ENCODE measurements at places on chromosomes 2 and 18.

DNA sequence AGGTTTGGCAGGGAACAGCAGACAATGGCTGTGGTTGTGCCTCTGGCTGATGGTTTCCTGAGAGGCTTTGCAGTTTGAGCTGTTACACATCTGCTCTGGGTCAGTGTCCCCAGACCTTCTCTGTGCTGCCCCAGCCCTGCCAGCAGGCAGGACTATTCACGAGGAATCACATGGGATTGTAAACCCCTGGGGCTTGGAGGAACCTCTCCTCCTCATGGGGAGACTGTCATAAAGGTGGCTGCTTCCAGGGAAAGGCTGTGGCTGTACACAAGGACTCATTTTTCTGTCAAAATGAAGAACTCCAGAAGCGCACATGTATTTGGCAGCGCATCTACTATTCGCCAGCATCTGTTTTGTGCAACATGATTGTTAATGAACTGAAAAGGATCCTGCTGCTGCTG lies 142.6 kb upstream of the CYP1B1 start:
- DNase-seq: no peak

DNA sequence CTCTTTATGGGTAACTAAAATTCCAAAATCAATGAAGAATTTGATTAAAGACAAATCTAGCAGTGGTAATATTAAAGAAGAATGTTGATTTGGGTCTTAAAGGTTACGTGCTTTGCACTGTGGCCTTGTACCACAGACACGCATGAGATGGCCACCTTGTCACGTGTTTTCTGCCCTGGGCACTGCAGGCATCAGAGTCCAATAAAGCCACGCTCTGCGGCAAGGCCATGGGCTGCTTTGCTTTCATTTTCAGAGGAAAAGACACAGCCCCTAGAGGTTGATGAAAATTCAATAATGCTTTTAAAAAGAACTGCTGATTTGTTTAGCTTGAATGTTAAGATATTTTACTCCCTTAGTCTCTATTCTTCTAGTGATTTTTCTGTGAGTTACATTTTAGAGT lies 30.4 kb downstream of the AOX1 start:
- DNase-seq: no peak

- peak; percentile 87 for DNase-seq
Measured at GRCh38 chr18:22551536-22552151, 133.9 kb upstream of the CTAGE1 start.

- no peak for DNase-seq
Measured at GRCh38 chr2:70388813-70389212, 86.9 kb upstream of the FAM136A start.

DNA sequence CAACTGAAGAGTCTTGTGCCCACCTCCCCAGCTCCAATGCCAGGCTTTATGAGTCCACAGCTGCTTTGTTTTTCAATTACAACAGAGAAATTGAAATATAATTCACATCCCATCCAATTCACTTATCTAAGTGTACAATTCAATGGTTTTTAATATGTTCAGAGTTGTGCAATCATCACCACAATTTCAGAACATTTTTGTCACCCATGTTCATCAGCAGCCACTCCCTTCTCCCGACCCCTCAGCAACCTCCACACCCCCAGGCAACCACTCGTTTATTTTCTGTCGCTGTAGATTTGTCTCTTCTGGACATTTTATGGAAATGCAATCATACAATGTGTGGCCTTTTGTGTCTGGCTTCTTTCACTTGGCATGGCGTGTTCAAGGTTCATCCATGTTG lies 23.3 kb downstream of the INHBB start:
- DNase-seq: no peak

GRCh38 chr2:113232740-113233139 lies 46.0 kb downstream of the PAX8 start:
- DNase-seq: no peak

DNA sequence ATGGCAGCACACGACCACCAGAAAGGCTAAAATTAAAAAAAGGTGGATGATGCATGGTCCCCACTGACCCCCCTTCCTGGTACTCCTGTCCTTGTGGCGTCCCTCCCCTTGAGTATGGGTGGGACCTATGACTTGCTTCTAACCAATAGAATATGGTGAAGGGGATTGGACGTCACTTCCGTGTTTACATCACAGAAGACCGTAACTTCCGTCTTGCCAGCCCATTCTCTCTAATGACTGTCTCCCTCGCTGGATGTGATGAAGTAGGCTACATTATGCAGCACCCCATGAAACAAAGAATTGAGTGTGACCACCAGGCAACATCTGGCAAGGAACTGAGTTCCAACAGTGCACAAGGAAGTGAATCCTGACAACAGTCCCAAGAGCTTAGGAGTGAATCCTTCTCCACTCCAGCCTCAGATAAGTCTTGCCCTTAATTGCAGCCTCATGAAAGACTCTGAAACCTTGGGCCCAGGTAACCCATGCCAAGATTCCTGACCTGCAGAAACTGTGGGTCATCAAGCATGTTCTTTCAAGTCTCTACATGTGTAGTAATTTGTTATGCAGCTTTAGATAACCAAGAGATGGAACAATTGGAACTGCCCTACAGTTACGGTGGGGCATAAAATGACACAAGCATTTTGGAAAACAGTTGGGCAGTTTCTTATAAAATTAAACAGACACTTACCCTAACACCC lies 80.1 kb upstream of the NPAS2 start:
- DNase-seq: no peak

- DNase-seq: no peak
Measured at GRCh38 chr2:70850925-70851324, 15.3 kb upstream of the CD207 start.

DNA sequence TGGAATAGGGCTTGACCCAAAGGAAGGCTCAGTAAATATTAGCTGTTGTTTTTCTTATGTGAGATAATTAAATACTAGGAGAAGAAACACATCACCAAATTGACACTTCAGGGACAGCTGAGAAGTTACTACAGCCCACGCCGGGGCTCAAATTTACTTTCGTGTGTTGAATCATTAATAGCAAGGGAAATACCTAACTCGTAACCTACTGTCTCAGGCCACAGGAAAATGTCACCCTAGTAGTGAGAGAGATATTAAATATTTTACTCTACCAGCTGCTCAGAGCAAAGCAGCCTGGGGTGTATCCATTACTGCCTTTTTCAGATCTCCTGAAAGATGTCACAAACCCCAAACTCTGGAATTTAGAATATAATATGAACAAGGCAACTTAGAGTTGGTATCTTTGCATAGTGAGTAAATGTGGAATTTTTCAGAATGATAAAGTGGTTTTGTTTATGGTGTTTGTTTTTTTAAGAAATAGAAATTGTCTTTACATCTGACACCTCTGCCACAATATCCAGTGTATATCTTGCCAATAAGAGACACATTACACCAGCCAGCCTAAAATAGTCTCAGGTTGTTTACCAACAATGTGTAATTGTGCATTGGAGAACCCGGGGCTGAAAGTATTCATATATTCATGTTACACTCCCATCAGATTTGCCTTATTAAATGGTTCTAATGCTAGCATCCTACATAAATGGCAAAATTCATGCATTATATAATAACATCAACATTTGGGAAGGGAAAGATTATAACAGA lies 48.4 kb downstream of the ATP8B1 start:
- DNase-seq: peak; percentile 32

- no peak for DNase-seq
Measured at GRCh38 chr2:9779596-9780264, 63.5 kb upstream of the TAF1B start.

- no peak for DNase-seq
Measured at GRCh38 chr18:46222093-46222492, 117.9 kb downstream of the HAUS1 start.

DNA sequence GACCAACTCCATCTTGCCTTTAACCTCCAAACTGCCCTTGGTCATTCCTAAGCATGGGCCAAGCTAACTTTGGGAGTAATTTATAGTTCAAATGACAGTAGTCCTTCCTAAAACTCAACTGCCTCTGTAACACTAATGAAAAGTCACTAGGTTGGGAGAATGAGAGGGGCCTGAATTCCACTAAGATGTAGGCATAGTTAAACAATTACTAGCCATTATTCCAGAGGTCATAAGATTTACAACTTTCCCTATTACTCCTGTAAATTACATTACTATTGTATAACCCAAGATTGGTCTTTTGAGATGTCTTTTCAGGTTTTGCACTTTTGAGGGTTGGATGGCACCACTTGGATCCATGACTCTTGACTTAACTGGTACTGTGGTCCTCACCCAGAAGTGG lies 94.6 kb downstream of the SPP2 start:
- DNase-seq: no peak

DNA sequence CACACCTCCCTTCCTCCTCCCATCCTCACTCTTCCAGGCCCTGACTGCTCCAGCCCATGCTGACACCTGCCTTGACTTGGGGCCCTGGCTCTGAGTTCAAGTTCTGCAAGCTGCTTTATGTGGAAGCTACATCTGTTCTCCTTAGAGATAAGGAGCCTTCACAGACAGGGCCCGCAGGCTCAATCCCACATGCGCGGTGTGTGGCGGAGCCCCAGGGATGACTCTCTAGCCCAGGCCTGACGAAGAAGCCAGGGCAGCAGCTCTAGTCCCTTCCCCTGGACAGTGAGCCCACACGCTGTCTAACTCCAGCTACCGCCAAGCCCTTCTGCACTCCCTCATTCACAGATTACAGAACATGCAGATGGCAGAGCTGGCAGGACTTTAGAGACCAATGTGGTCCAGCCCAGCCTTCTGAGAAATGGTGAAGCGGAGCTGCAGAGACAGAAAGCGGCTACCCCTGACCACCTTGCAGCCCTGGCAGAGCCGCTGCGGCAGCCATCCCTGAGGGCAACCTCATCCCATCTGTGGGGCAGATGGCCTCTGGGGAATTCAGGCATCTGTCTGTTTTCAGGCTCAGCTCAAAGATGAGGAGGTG lies 304.3 kb downstream of the CELF4 start:
- DNase-seq: no peak

GRCh38 chr2:229179628-229180027 lies 91.5 kb downstream of the PID1 start:
- no peak for DNase-seq

GRCh38 chr2:162244541-162245031 lies 1.3 kb upstream of the FAP start:
- peak; percentile 69 for DNase-seq

GRCh38 chr2:152552888-152553287 lies 164.4 kb downstream of the PRPF40A start:
- DNase-seq: no peak

DNA sequence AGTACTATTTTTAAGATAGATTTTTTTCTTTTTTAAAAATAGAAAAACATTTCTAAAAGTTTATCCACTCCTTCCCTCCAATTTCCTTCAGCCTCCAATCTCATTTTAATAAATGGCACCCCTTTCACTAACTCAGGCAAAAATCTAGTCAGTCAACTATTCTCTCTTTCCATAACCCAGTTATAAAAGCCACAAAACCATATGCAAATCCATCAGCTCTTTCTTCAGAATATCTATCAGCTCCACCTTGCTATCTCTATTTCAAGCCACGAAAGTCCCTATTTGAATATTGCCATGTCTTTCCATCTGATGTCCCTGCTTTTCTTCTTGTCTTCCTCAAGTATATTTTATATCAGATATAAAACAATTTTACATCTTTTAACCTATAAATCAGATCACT lies 397.1 kb downstream of the ERBB4 start:
- no peak for DNase-seq

DNA sequence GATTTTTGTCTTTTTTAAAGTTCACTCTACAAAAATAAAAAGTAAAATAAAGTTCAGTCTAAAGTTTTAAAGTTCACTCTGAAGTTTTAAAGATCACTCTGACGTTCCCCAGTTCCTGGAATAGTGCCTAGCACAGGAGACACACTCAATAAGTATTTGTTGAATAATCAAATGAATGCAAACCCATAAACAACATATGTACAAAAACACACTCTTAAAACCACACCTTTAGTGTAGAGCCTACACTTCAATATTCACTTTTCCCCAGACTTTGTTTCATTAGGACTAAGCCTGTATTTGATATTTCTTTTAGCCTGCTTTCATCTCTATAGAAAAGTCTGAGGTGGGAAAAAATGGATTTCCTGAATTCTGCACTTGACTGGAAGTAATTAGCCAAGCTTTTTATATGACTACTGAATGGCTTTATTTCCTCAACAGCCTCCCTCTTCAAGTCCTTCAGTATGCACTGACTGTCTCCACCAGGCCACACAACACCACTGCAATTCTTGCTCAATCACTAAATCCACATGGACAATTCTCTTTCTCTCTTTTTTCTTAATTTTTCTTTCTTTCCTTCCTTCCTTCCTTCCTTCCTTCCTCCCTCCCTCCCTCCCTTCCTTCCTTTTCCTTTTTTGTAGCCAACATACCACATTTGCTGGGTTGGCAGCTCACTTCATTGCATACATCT lies 104.6 kb downstream of the SS18 start:
- DNase-seq: no peak

- DNase-seq: no peak
Measured at GRCh38 chr2:200428961-200429665, 80.8 kb downstream of the KCTD18 start.

GRCh38 chr2:130849896-130850787 lies 13.4 kb downstream of the ARHGEF4 start:
- no peak for DNase-seq

GRCh38 chr2:197280015-197280702 lies 30.4 kb downstream of the ANKRD44 start:
- no peak for DNase-seq

DNA sequence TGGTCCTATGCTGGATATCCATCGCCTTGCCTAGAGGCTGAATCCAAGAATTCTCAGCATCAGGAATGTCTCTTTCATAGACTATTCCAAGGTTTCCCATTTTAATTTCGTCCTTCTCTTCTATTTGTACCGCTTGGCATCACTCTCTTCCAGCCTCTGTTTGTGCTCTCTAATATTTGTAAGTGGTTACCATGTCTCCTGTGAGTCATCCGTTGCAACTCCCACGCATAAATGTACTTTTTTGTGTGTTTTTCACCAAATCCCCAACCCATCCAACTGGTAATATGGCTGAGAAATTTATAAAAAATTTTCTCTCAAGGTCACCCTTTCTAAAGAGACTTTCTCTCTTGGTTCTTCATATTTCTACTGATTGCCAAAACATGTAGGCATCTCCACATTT lies 21.8 kb downstream of the COLEC12 start:
- no peak for DNase-seq

GRCh38 chr2:36789181-36789804 lies 92.8 kb downstream of the VIT start:
- DNase-seq: no peak

DNA sequence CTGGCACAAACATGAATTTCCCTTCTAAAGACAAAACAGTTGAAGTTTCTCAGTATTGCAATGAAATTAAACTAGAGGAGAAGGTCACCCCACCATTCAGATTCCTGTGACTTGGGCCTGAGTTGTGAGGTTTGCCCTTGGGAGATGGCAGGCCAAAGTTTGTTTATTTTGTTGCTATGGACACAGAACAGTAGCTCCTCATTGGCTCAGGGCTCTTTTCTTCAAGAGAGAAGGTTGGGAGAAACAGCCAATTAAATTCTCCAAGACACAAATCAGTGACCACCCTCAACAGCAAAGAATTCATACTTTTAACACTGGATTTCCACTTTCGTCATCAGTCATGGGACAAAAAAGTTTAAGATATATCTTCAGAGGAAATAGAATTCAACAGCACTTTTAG lies at the start of gene FLACC1:
Gene FLACC1, minus strand, starts transcription at position 125 of the 400 bp plus-strand sequence. CDS start 5,941 bp downstream, outside the sequence.
- DNase-seq: peak; percentile 58
